ENCODE measurements at places on chromosomes 3 and 15. TPM values are rescaled to one million over a fixed set of nuclear protein-coding genes. Genes with fewer than 3 reads are reported as not detected.

DNA sequence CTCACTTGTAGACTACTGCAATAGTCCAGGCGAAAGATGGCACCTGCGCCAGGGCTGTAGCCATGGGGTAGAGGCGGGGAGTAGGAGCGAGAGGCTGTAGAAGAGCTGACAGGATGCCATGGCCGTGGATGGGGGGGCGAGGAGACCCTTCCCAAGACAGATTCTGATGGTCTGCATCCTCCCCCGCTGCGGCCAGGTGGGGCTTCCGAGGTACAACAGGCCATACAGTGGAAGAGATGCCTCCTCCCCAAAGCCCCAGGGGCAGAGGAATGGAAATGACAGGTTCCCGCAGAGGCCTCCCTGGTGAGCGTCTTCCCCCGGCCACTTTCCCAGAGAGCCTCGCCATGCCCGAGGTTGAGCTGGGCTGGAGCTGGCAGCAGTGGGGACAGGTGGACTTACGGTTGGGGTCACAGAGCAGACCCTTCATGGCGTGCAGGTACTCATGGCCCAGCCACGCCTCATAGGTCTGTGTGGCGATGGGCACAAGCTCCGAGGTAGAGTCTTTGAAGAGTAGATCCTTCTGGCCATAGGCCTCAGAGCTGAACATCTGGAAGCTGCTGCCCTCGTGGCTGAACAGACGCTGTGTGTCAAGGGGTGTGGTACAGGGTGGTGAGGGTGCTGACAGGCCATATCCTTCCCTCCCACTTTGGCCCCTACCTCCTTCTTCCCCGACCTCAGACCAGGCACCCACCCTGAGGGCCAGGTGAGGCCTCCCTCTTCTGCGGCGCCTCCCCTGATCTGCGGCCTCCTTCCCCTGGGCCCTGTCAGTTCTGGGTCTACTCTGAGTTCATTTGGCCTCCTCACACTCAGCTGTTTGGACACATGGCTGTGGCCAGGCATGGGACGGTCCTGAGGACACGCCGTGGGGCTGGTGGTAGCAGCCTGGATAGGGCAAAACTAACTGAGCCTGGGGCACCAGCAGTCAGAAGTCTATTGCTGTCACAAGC lies 13.6 kb downstream of the MELTF start:
- H3K27ac ChIP-seq = no peak overlapping the region
- no peak for DNase-seq
- no peak overlapping the region for H3K4me3 ChIP-seq

GRCh38 chr3:99131876-99132275 lies 230.4 kb upstream of the DCBLD2 start:
- no peak for DNase-seq
- H3K27ac ChIP-seq = no peak overlapping the region
- H3K36me3 ChIP-seq = no peaks in the 10 kb centered on the region
- H3K4me3 ChIP-seq = no peak overlapping the region

IGF2BP2 gene
- 140 TPM for total RNA-seq

DNA sequence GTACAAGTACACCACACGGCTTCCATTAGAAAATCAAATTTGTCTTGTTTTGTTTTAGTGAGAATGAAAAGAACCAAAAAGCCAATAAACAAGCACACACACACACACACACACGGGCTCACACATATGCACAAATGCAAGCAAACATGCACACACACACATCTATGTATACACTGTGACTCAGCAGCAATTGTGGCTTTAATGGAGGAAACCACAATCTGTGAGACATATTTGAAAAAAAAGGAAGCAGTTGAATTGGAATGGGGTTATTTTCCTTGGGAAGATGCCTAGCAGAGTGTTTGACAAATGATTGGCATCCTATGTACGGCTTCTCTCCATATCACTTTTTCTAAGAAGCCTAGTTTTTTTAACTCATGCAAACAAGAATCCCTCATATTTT lies 201.1 kb upstream of the ARRDC4 start:
- no peaks in the 10 kb centered on the region for H3K4me1 ChIP-seq
- H3K36me3 ChIP-seq = no peaks in the 10 kb centered on the region
- no peak overlapping the region for H3K27ac ChIP-seq
- peaks cover 38% of the 10 kb centered on the region for H3K27me3 ChIP-seq
- DNase-seq = no peak

Measured in PC-9 (cell line).